ENCODE measurements at places on chromosomes 12 and 14.

DNA sequence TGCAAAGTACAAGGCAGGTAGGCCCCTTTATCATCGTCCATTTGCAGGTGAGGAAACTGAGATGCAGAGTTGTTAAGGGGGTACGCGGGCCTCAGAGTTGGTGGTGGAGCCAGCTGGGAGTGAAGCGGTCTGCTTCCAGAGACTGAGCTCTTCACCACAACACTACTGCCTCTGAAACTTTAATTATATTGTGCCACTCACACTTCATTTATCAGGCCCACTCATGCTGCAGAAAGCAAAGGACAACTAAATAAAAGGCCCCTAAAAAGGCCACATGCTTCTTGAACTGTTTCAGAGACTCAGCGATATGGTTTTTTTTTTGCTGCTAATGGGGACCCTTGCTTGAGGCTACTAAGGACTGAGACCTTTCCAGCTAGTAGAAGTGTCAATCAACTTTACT, 153.1 kb downstream of the TTC7B start:
- no peak for DNase-seq

DNA sequence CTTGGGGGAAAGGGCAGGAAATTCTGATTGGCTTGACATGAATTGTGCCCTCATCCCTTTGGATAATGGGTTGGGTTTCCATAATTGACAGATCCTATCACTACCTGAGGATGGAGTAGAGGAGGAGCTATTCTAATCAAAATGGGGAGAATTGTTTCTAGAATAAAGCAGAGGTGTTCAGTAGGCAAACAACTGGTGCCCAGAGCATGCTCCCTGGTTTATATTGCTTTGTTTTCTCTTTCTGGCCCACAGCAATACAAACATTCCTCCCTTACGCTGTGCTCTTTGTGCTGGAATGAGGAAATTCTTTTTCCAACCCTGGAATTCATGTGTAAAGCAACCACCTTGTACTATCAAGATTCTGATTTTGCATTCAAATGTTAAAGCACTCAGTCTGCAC, 147.4 kb downstream of the RASSF9 start:
- DNase-seq, result no peak

DNA sequence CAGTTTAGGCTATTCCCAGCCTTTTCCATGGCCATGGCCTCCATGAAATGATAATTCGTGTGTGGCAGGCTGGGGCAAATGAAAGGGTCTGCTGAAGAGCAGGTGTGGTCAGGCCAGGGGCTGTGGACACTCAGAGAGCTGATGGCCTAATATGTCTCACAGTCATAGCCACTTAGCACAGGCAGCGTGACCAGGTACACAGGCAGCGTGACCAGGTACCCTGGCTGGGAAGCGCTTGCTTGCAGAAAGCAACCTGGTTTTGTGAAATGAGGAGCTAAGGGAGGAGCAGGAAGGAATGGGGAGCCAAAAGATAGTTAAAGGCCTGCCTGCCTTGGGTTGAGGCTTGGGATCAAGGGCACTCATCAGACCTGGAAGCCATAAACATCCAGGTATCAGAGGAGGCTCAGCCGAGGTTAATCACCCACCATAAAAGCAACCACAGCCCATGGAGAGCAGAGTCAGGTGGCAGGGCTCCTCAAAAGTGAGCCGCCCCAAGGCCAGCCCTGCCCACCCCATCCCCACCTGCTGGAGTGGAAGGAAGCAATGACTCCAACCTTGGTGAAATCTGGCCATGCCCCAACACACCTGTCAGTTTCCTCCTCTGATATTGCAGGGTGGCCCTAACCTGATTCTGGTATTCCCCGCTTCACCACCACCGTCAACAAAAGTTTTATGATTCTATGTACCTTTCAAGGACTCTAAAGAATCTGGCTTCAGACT, 8.0 kb upstream of the KRT8 start:
- DNase-seq, result no peak

- DNase-seq, result no peak
These were observed 844 bp downstream of the DPF3 start for GRCh38 chr14:72892879-72893635.

GRCh38 chr12:5171701-5172100, 128.0 kb downstream of the KCNA5 start:
- no peak for DNase-seq

- no peak for DNase-seq
These were observed 8.8 kb downstream of the ALDH2 start for GRCh38 chr12:111775205-111776193.

GRCh38 chr14:86575141-86575540, 1045.2 kb downstream of the FLRT2 start:
- no peak for DNase-seq

GRCh38 chr14:81301371-81301770, 80.6 kb upstream of the GTF2A1 start:
- no peak for DNase-seq

DNA sequence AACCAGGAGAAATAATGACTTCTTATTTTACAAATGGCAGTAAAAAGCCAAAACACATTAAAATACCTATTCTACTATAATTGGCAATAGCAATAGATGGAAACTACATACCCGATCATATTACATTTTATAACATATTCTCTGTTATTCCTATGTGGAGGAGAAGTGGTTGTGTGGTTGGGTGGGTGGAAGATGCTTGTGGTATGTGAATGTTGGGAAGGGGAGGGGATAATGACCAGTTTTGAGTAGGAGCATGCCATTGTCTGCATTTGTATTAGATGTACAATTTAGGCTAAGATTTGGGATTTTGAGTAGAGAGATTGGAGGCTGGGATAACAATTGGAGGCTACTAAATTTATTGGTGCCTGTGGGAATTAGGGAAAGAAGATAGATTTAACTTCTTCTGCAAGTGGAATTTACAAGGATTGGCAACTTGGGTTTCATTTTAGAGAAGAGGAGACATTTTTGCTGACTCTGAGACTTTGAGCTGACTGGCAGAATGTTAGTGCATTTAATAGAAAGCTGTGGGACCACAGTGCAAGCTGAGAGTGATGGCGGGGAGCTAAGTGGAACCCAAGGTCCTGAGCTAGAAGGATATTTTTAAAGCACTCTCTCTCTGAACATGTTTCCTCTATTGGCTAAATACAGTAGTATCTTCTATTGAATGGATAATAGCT, 65.2 kb downstream of the SLC16A7 start:
- DNase-seq, result no peak

- DNase-seq, result no peak
These were observed 4.8 kb downstream of the SLC8A3 start for GRCh38 chr14:70183991-70184390.

Measured in stimulated activated CD8-positive, alpha-beta memory T cell treated with anti-CD3 and anti-CD28 coated beads, Interleukin-4, amount 100 ng/mL, for 4 hours (primary cell).